Kidney capillary endothelial cell (primary cell): ENCODE measurements at places on chromosomes 4 and X.

GRCh38 chr4:15513545-15513944 is 43.9 kb downstream of the CC2D2A start:
- no peak for DNase-seq

DNA sequence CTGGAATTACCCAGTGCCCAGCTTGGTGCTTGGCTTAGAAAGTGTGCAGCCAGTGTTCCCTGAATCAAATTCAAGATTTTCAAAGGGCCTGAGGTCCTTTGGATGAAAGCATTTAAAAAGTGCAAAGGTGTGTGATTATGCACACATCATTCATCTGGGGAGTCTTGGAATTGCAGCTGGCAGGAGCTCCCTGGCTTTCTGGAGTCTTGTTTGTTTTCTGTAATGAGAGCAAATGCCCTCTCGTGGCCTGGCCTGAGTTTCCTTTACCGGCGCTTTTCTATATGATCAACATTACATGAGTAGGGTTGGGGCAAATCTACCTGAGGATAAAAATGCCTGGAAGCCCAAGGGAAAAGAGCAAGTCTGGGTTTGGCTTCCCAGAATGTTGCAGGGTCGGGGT is 24.6 kb upstream of the SORCS2 start:
- no peak for DNase-seq

DNA sequence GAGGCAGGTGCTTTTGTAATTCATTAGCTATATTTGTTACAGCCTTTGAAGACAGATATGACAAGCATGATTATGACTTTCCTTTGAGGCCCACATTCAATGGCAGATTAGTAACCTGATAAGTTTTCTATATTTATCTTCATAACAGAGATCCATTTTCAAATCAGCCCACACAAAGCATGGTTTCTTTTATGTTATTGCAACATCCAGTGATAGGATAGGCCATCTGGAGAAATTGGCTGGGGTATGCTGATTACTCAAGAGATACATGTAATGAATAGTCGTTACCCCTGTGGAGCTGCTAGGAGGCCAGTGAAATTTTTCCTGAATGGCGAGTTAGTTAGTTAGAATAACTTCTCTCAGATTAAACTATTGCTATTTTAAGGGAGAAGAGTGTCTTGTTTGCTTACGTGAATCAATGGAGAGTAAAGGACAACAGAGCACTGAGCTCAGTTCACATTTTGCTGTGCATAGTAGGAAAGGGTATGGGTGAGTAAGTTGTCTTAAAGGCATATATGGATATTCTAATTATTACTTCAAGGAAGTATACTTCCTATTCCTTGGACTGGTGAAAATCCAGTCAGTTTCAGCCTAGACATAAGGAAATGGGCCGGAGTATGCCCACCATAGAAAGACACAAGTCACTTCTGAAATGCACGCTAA is 79.2 kb upstream of the DKK2 start:
- DNase-seq, result no peak

- DNase-seq, result no peak
Measured at GRCh38 chrX:149937871-149938426, 342 bp downstream of the EOLA2 start.

- no peak for DNase-seq
Measured at GRCh38 chr4:112735474-112735951, 98.6 kb downstream of the LARP7 start.

GRCh38 chrX:136130931-136131833 is 16.2 kb upstream of the FHL1 start:
- DNase-seq, result no peak

- no peak for DNase-seq
Measured at GRCh38 chrX:64894454-64895038, 81.7 kb downstream of the ZC4H2 start.

DNA sequence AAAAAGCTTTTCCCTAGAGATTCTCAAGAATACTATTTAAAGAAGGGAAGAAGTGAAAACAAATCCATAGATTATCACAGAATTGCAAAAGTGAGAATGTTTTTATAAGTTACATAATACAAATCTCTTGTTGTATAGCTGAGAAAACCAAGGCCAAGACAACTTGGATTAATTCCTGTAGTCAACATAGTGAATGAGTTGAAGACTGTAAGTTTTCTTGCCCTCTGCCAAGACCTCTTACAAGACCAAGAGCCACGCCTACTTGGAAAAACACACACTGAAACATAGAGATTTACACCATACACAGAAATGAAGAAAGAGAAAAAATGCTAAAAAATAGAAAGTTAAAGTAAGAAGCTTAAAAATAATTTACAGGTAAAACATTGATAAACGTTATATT is 2024.0 kb downstream of the PCDH7 start:
- no peak for DNase-seq
